Mesenteric fat pad (tissue), 1 donor: ENCODE measurements at places on chromosomes 2 and 18. TPM values are rescaled to one million over a fixed set of nuclear protein-coding genes. Genes with fewer than 3 reads are reported as not detected.

DNA sequence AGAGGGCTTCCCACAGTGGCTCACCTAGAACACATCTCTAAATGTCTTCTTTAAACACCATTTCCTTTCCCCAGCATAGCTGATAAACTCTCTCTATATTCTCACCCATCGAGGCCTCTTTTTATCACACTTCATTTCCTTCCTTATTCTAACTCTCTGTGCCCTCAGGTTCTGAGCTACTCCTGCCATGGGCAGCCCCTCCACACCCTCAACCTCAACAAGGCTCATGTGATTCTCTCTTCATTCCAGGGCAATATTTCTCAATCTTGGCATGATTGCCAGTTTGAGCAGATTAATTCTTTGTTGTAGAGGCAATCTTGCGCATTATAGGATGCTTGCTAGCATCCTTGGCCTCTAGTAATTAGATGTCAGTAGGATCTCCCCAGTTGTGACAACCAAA is 999.1 kb downstream of the TSN start:
- DNase-seq: no peak

- DNase-seq: no peak
Observed at GRCh38 chr2:176664478-176664877, 395.2 kb downstream of the MTX2 start.

- no peak for DNase-seq
Observed at GRCh38 chr2:25821225-25822056, 56.8 kb downstream of the ASXL2 start.

DNA sequence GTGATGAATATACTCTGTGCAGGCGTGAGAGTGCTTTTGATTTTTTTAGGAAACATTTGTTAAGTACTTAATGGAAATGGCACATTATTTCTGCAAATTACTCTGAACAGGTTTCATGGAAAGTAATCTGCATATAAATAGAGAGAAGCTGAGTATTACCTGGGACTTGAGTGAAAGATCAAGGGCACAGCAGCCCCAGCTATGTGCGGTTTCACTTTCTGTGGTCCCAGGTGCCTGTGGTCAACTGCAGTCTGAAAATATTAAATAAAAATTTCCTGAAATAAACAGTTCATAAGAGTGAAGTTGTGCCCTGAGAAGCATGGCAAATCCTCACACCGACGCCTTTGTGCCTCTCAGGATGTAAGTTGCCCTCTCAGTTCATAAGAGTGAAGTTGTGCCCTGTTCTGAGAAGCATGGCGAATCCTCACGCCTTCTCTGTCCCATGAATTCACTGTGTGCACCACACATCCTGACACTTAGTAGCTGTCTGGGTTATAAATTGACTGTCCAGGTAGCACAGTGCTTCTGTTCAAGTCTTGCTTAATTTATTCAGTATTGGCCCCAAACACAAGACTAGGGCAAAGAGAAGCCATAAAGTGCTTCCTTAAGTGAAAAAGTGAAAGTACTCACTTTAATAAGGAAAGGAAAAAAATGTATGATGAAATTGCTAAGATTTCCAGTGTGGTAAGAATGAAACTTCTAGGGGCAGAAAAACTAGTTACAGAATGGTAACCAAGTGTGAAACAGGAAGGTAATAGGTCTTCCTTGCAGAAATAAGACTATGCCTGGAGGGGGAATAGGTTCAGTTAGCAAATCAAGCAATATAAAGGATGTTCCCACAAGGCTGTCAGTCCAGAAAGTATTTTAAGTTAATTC is 4.3 kb upstream of the SNTG2 start:
- DNase-seq: no peak

GRCh38 chr2:183229386-183229785 is 105.1 kb downstream of the NUP35 start:
- DNase-seq: no peak

DNA sequence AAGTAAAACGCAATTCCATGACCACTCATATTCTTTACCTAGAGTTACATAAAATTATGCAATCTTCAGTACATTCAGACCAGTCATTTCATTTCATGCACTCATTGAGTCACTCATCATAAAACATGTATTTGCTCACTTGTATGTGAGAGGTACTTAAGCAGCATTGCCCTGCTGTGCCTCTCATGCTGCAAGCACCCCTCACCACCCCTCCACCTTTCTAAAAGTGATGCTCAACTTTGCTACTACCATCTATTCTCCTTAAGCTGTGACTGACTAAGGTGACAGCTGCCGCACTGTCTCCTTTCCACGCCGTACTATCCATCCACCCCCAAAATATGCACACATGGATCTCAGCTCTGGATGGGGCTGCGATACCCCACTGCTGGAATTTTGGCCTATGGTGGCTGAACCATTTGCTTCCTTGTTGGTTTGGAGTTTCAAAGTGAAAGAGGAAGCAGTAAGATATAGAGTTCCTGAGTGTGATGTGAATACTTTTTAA is 7.2 kb downstream of the ARHGAP25 start:
- DNase-seq: no peak

GRCh38 chr2:191030521-191031154 is 16.7 kb upstream of the STAT1 start:
- no peak for DNase-seq

DNA sequence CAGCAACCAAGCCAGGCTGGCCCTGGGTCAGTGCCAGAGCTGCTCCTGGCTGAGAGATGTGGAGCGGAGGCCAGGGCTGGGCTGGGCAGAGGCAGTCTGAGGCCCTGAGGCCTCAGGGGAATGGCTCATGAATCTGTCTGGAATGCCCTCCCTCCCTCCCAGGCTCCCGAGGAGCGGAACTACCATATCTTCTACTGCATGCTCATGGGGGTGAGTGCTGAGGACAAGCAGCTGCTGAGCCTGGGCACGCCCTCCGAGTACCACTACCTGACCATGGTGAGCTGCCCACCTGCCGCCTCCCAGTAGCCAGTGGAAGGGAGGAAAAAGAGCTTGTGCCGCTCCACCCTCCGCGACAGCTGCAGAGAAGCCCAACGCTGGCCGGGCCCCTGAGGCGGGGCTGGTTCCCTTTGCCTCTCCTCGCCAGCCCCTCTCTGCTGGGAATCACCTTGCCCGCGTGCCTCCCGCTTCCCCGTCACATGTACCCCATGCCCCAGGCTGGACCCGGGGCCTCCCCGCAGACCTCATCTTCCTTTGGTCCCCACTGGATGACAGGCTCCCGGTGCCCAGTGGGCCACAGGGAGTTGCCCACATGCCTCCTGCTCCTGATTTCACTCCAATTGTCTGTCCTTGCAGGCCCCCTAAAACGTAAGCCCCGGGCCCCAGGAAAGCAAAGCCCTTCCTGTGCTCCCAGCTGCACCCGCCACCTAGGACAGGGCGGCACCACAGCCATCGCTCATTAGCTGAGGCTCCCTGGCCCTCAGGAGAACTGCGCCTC is 41.1 kb downstream of the MYO7B start:
- peak; percentile 92 for DNase-seq

DNA sequence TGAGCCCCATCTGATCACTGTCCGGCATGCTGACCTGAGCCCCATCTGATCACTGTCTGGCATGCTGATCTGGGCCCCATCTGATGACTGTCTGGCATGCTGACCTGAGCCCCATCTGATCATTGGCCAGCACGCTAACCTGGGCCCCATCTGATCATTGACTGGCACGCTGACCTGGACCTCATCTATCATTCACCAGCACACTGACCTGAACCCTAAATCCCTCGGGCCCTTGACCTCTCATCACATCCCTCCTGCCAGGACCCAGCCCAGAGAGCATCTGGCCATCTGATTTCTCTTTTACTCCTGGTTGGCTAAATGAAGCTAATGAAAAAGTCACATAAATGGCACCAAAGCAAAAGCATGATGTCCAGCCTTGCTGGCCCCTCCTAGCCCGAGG is 207.1 kb downstream of the NDUFA10 start:
- peak; percentile 88 for DNase-seq

- DNase-seq: no peak
Observed at GRCh38 chr18:72410399-72410798, 133.7 kb downstream of the CBLN2 start.

DNA sequence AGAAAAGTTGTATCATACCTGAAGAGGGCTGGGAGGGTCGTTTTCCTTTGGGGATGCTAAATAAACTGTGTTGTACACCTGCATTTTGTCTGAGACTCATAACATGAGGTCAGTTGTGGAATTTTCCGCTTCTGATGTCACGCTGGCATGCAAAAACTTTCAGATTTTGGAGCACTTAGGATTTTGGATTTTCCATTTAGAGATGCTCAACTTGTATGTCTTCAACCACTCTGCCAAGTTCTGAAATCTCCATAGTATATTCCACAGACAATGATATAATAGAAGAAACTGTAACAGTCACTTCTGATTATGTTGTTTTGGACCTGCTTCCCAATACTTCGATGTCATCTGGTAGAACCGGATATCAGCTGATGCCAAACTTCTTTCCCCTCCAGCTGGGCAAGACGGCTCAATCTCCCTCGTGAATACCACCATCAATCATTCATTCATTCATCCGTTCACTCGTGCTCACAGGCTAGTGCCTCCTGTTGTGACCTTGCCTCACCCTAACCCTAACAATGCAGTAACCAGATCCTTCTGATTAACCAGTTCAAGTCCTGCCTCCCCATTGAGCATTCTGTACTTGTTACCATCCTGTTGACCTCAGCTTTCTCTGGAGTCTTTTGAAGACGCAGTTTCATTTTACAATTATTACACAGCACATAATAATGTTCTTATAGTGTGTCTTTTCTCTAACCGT is 5.3 kb upstream of the PLEKHH2 start:
- no peak for DNase-seq

GRCh38 chr2:120206022-120206581 is 17.1 kb downstream of the TMEM185B start:
- no peak for DNase-seq

DNA sequence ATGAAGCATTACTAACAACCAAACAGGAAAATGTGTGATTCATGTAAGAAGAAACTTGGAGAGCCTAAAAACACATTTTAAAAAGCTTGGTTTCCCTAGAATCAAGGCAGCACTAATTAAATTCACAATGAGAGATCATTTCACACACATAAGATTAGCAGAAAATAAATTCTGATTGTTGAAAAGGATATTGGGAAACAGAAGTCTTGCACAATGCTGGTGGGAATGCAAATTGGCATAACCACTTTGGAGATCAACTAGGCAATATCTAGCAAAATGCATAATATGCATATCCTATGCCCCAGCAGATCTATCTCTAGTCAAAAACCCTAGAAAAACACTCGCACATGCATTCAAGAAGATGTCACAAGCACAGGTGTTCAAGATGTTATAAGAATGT is 75.3 kb upstream of the SIX3 start:
- DNase-seq: no peak

DNA sequence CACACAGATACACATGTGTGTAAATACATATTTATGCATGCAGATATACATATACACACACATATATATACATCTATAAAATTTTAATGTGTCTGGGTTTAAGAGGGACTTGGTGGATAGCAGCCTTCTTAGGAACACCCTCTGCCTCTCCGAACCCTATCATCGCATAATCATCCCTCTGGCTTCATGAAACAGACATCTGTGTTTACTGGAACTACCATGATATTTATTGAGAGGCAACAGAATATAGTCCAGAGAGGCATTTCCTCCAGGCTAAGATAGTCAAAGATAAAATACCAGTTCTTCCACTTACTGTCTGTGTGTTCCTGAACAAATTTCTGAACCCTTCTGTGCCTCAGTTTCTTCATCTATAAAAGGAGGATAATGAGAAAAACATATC is 239.0 kb upstream of the FANCL start:
- no peak for DNase-seq

GRCh38 chr2:216606551-216607276 is 26.5 kb upstream of the IGFBP2 start:
- no peak for DNase-seq

DNA sequence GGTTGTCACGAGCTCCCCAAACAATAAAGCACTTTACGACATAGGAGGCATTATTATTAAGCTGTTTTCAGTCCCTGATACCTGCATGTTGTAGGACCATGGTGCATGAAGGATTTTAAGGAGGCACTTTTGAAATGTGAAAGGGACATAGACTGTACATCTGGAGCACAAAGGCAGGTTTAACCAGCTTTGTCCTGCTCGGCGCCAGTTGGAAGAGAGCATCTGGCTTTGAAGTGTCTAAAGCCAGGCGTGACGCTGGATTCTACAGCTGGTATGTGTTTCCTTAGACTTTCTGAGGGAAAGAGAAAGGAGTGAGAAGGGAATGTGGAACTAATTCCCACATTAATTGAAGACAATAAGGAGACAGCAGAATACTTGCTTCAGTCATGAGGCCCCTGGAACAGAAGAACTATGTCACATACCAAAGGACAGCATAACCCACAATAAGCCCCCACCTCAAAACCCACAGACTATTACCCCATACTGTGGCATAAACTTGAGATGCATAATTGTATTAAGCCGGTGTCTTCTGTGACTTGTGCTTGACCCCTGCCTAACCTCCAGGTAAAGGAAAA is 381.0 kb upstream of the MEX3C start:
- no peak for DNase-seq

GRCh38 chr2:17918789-17919188 is 40.3 kb downstream of the KCNS3 start:
- no peak for DNase-seq

DNA sequence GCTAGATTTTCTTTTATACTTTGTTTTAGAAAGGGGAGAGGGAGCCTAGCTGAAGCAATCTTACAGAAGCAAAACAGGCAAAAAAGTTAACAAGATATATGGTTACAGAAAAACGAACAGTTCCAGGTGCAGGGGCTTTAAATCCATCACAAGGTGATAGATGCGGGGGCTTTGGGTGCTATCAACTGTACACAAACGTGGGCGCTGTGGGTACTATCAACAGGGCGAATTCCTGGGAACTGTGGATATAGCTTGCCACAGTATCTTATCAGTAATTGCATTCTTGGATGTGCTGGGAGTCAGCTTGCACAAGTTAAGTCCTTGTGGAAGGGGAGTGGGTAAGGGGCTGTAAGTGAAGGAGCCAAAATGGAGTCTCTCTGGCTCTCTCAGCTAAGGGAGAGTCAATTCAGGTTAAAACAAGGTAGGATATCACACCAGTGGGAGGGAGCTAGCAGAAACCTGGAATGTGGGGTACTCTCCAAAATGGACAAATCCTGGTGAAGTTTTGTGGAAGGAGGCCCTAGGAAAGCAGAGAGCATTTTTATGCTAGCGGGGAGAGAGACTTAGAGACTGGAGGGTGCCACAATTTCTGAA is 325.8 kb upstream of the SPHKAP start:
- DNase-seq: no peak

DNA sequence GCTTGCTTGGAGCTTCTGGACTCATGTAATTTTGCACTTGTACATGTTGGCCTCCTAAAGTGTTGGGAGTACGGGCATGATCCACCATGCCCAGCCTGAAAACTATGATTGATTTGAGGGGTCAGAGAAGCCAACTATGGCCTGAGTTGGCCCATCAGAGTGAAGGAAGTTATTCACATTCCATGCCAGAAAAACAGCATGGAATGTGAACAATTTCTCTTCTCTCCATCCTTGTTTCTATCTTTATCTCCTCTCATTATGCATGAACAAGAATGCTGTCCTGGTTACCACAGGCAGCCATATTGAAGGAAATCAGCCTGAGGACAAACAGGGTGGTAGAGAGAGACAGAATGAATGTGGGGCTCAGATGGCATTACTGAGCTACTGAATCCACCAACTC is 3.5 kb upstream of the CD226 start:
- DNase-seq: no peak

- peak; percentile 88 for DNase-seq
Observed at GRCh38 chr2:120675460-120676130, 60.1 kb upstream of the GLI2 start.

Gene CAPN13
- not detected for total RNA-seq

Gene CFAP221
- 2.3 TPM for total RNA-seq

Gene MOGAT1
- total RNA-seq: 0.74 TPM

Gene IKZF2
- total RNA-seq: 7.6 TPM

Gene ANKAR
- 6.6 TPM for total RNA-seq

Gene C2orf80
- not detected for total RNA-seq

Gene KCNF1
- total RNA-seq: 0.13 TPM

Gene ST8SIA5
- 1.5 TPM for total RNA-seq

Gene MBP
- total RNA-seq: 45.2 TPM

Gene GATA6
- total RNA-seq: 26.6 TPM

Gene ANKRD30BL
- total RNA-seq: not detected
